ENCODE measurements at places on chromosomes 12 and 14.

- DNase-seq: no peak
Measured at GRCh38 chr14:54632452-54632851, 65.5 kb downstream of the SAMD4A start.

DNA sequence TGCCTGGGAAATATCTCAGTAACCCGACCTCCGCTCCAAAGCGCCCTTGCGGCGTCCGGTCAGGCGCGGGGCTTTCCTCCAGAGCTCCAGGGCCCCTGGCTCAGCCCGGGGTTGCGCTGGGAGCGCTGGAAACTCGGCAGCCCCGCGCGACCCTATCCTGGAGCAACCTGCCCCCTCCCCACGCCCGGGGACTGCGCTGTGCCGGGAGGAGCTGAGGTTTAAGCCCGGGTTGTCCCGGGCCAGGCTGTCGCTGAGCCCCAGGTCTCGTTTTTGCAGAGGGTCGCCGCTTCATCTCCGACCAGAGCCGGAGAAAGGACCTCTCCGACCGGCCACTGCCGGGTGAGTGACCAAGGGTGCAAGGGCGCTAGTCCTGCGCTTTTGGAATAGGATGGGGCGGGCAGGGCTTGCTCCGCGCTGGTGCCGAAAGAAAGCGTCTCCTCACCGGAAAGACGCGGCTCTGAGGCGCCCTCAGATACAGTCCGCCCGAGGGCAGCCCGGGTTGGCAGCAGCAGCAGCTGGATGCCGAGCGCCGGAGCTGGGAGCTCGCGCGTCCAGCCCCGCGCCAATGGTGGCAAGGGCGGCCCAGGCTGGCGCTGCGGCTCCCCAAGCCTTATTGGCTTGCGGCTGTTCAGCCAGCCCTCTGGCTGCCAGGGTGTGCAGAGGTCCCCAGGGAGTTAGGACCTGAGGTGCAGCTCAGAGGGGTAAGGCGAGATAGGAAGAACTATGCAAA is 1.5 kb downstream of the SPX start:
- peak; percentile 6 for DNase-seq

DNA sequence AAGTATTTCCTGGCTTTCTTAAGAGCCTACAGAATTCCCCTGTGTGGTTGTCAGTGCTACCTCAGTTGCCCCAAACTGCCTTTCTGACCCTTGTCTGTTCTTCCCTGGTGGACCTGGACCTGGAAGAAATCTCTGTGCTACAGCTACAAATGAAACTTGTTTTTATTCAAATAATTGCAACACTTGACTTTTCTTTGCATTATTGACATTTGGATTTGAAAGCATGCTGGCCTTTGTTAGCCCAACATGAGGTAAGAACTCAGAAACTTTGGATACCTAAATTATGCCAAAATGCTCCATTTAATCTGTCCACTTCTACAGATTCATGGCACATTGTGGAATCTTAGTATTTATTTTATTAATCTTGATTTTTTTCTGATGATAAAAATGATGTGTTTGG is 142.9 kb downstream of the SAMD4A start:
- no peak for DNase-seq

GRCh38 chr14:102593061-102593824 is 794 bp downstream of the RCOR1 start:
- DNase-seq: peak; percentile 13

DNA sequence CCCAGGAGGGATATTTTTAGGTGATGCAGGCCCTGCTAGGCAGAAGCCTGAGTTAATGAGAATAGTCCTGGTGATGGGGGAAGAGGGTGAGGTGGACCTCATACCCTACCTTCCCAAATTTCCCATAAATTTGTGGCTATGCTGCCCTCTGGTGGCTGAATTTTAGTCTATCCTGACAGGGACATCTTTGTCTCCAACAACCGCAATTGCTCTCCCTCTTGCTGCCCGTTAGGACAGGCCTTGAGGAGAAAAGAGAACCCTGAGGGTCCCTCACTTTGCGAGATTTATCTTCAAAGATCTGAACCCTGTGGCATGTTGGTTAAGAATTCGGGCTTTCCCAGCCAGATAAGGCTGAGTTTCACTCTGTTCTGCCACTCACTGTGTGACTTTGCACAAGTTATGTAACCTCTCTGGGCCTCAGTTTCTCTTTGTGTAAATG is 9.8 kb upstream of the ZNF385A start:
- DNase-seq: no peak

Data from activated CD8-positive, alpha-beta memory T cell treated with anti-CD3 and anti-CD28 coated beads for 4 hours (primary cell).